Central memory CD4-positive, alpha-beta T cell (primary cell): ENCODE measurements at places on chromosomes 1 and 21.

DNA sequence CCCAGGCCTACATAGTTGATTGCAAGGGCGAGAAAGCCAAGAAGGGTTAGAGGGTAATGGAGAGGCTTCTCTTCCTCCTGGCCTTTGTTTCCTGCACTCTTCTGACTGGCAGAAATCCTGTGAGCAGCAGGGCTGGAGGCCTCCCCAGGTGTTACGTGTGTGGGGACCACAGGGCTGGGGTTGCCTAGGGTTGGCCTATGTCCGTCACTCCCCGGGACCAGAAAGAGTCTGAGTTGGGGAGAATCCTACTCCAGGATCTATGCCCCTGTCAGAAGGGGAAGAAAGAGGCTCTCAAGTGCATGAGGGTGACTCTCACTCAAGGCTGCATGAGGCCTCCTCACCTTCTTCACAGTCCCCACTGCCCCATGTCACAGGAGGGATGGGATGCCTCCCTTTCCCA, 38.5 kb downstream of the IGFN1 start:
- no peak for DNase-seq

- no peak for DNase-seq
These were observed 43.9 kb upstream of the CRB1 start for GRCh38 chr1:197224160-197224559.

DNA sequence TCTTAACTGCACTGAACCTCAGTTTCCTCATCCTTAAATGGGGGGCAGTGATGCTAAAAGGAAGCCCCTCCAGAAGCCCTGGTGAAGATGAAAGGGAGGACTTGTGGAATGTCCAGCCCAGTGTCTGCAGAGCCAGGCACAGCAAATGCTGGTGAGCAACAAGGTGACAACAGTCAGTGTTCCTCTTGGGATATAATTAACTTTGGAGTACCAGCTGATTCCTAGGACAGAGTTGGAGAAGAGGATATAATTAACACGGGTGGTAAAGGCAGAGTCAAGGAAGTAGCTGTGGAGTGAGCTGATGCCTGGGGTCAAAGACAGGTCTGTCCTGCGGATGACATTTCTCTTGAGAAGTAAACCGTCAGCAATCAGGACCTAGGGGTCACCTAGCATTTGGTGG, 60.7 kb upstream of the MRPS6 start:
- DNase-seq, result no peak

GRCh38 chr1:225712391-225712790, 59.5 kb upstream of the ENAH start:
- DNase-seq, result no peak

- peak; percentile 21 for DNase-seq
These were observed 103.3 kb upstream of the DPH5 start for GRCh38 chr1:101128846-101129245.

DNA sequence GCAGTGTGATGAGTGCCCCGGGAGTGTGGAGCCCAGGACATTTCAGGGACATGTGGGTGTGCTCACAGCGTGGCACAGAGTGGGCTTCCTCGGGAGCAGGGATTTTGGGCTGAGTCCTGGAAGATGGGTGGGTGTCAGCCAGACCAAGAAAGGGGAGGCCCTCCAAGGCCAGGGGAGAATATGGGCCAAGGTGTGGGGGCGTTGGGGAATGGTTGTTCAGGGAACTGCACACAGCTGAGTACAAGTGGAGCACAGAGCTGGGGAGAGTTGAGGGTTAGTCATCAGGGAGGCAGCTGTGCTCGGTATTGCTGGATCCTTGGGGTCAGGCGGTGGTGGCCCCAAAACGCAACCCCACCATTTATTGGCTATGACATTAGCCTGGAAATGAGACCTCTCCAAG, 5.5 kb downstream of the POGK start:
- no peak for DNase-seq

DNA sequence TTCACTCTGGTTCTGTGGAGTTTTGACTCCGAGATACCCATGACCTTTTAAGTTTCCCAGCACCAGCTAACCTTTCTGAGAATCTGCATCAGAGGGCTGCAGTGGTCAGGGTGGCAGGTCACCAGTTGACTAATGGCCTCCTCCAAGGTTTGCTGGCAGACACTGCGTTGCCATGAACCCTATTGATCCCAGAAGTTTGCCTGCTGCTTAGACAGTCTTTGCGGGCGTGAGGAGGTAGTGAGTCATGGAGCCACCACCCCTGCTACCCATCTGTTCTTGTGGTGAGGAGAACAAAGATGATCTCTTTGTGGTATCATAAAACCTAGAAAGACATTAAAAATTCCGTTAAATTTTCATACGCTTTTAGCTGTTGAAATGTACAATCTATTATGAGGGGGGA, 180.4 kb downstream of the FGGY start:
- no peak for DNase-seq
